ENCODE measurements at places on chromosomes 2 and 18.

- no peaks in the 10 kb centered on the region for H3K27me3 ChIP-seq
- no peak for DNase-seq
- H3K27ac ChIP-seq, result no peak overlapping the region
- H3K4me1 ChIP-seq, result no peaks in the 10 kb centered on the region
Observed at GRCh38 chr2:216674376-216674775, 21.0 kb downstream of the IGFBP5 start.

DNA sequence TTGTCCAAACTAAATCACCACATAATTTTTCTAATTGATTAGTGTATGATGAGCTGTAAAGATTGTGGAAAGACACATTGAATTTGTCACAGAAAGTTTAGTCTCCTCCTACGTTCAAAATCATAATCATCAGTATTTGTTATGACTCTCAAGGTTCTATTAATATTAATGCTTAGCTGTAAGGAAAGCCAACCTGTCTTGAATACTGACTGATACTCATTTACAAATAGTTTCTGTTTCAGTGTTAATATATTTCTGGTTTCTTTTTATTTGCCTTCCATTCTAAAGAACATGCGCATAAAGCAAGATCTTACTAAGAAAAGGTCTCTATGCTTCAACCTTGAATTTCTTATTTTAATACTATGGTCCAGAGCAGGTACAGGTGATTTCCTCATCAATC is 55.1 kb downstream of the CPS1 start:
- no peaks in the 10 kb centered on the region for H3K36me3 ChIP-seq
- H3K4me1 ChIP-seq, result no peaks in the 10 kb centered on the region
- no peak overlapping the region for H3K27ac ChIP-seq
- no peak overlapping the region for H3K4me3 ChIP-seq
- no peak for DNase-seq
- H3K27me3 ChIP-seq, result no peaks in the 10 kb centered on the region

DNA sequence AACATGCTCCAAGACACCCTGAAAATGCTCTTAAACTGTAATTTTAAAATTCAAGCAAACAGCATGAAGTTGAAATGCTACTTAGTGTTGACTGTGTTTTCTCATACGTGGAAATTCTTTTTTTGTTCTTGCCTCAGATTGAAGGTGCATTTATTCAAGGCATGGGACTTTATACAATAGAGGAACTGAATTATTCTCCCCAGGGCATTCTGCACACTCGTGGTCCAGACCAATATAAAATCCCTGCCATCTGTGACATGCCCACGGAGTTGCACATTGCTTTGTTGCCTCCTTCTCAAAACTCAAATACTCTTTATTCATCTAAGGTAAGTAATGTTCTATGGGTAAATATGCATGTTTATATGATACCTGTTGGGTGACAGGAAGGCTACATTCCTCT is 82.7 kb downstream of the AOX1 start:
- no peaks in the 10 kb centered on the region for H3K27me3 ChIP-seq
- H3K36me3 ChIP-seq, result no peaks in the 10 kb centered on the region
- no peaks in the 10 kb centered on the region for H3K4me1 ChIP-seq
- no peak for DNase-seq
- no peak overlapping the region for H3K27ac ChIP-seq

- no peak overlapping the region for H3K27ac ChIP-seq
- no peak overlapping the region for H3K4me3 ChIP-seq
- peaks cover 5% of the 10 kb centered on the region for H3K4me1 ChIP-seq
- no peak for DNase-seq
- H3K27me3 ChIP-seq, result no peaks in the 10 kb centered on the region
- no peaks in the 10 kb centered on the region for H3K36me3 ChIP-seq
Observed at GRCh38 chr2:98769114-98769476, 38.2 kb upstream of the MGAT4A start.

GRCh38 chr18:30450927-30451326 is 591.6 kb downstream of the DSC3 start:
- no peak overlapping the region for H3K27ac ChIP-seq
- H3K27me3 ChIP-seq, result no peaks in the 10 kb centered on the region
- H3K4me3 ChIP-seq, result no peak overlapping the region
- no peaks in the 10 kb centered on the region for H3K4me1 ChIP-seq
- DNase-seq, result no peak

DNA sequence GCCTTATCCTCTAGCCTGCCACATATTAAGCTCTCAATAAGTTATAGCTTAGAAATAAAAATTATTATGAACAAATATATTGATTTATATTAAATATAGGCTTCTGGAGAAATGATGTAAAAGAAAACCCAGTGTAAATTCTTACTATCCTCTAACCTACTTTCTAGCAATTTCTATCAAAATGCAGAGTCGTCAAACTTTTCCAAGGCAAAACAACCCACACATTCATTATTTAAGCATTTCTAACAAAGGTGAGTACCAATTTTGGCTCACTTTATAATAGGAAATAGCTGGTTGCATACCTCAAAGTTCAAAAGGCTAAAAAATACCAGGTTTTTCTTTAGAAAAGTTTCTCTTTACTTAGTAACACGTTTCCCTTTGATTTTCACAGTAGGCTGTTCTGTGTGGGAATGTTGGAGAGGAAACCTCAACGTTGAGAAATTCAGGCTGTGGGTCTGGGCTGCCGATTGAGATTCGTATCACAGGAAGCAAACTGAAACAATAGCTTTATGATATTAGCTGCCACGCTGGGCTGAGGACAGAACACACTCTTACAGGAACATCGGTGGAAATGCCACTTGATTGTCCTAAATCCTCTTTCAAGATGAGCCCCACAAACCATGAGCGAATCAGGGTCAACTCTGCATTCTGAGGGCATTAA is 53.0 kb downstream of the EPAS1 start:
- DNase-seq, result no peak
- H3K4me3 ChIP-seq, result no peak overlapping the region
- peak overlapping the region; percentile 42 for H3K27ac ChIP-seq
- H3K27me3 ChIP-seq, result no peaks in the 10 kb centered on the region
- peaks cover 39% of the 10 kb centered on the region for H3K4me1 ChIP-seq

Data from vagina (tissue), 2 donors.